ENCODE measurements at places on chromosomes 2 and 18. TPM values are rescaled to one million over a fixed set of nuclear protein-coding genes. Genes with fewer than 3 reads are reported as not detected.
A peak's percentile ranks its signal among the peaks of the same experiment; 100 is the strongest.

DNA sequence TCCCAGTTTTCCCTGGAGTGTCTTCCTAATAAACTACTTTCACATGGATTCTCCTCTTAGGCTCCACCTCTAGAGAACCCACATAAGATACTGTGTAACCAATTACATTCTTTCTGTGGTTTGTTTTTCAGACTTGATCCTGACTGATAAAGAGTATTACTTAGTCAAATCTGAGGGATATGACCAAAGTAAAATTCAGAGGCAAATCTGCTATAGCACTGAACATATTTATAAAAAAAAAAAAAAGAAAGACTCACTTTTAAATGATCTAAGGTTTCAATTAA lies 13.9 kb downstream of the CKAP2L start:
- no peak for DNase-seq

GRCh38 chr2:10977003-10977402 lies 65.3 kb downstream of the KCNF1 start:
- DNase-seq, result peak; percentile 18

DNA sequence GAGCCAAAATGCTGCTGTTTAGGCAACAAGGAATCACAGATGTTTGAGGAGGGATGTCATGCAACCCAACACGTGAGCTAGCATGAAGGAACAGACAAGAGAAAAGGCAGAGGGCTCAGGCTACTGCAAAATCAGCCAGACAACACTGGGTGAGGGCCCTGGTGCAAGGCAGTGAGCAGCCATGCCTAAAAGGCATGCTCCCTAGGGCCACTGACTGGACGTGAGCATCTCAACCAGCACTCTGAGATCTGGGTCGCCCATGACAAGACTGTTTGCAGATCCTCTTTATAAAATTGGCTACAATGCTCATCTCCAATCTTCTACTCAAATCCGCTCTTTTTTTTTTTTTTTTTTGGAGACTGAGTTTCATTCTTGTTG lies 49.1 kb downstream of the KIAA2012 start:
- DNase-seq, result no peak

DNA sequence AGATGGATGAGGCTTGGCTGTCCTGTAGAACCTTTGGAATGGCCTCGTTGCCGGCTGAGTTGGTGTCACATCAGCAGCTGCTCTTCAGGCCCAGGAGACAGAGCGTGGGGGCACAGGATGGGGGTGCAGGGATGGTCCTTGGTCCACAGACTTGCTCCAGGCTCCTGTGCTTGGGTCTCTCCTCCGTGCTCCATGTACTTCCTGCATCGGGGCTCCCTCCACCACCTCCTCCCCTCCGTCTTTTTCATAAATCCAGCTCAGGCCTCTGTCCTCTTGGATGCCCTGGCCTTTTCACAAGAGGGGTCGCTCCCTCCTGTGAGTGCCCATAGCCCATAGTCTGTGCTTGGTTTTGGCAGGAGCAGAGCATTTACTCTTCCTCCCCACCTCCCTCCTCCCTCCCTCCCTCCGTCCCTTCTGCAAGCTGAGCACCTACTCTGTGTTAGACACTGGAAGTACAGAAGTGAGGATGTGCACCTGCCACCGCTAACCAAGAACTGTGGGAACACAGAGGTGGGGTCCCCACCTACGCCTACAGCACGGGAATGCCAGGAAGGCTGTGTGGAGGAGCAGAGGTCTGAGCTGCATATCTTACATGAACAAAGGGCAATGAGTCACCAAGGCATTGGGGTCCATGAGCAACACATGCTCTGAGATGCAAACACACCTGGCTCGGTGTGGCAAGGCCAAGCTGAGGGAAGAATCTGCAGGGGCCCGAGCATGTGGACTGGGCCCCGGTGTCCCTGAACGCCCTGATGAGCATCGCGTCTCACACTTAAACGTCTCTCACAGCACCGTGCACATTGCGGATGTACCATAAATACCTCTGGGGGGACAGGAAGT lies 458.7 kb upstream of the HS6ST1 start:
- DNase-seq, result no peak

DNA sequence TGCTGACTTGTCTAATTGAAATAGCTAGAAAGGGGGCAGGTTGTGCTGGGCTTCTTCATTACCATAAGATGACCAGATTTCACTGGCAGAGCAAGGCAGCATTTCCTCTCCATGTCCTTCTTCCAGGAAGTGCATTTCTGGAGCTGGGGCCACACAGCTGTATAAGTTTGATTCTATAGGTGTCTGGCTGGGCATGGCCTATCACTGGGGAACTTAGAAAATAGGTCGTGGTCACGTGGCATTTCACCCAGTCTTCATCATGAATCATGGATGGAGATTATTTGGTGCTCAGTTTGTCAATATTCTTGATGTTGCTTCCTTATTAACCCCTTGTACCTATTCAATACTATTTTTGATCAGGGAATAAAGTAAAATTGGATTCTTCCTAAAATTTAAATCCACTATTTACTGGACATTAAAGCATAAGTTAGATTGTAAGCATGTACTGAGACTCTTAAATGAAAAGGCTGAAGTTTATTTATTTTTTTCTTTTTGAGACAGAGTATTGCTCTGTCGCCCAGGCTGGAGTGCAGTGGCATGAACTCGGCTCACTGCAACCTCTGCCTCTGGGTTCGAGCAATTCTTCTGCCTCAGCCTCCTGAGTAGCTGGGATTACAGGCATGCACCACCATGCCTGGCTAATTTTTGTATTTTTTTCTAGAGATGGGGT lies 49.5 kb upstream of the TMEM87B start:
- DNase-seq, result no peak

DNA sequence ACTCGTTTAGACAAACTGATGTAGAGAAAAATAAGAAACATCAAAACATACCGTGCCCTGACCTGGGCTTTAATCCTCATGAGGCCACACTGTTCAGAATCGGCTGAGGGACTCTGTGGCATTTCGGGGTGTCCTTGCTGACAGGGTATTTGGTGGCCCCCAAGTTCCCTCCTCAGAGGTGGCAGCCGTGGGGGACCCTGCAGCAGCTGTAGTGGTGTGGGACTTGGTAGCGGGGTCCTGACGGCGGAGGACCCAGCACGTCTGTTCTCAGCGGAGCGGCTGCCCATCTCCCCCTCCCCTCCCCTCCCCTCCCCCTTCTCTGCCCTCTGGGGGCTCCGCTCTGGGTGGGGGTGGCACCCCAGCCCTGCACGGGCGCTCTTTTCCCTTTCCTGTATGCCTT lies 18.4 kb downstream of the KCNG2 start:
- DNase-seq, result no peak

- DNase-seq, result no peak
Measured at GRCh38 chr18:47953471-47953931, 23.0 kb upstream of the SMAD2 start.

DNA sequence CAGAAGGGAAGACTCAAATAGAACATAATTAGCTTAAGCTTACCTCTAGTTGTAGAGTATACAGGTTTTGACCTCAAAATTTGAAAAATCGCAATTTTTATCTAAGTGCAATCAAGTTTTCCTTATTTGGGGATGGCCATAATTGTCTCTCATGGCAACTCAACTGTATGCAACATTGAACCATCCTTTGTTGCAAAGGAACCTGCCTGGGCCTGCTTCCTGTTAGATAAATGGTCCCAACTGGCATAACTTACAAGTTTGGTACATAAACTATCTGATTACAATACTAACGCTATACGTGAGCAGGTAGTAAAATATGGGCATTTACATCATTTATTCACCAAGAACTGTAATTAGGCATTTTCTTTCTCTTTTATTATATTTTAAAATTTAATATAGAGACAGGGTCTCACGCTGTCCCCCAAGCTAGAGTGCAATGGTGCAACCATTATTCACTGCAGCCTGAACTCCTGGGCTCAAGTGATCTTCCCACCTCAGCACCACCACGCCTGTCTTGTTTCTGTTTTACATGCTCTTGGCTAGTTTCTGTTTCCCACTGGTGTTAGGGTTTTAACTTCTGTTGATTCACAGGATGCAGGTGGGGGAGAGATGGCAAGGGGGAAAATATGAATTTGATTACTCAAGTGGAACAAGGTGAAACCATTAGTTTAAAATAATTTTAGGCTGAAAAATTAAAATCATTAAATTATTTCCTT lies 55.3 kb upstream of the B3GNT2 start:
- DNase-seq, result no peak

GRCh38 chr2:129070663-129071062 lies 752.0 kb upstream of the HS6ST1 start:
- DNase-seq, result no peak

- no peak for DNase-seq
Measured at GRCh38 chr2:231576465-231576864, 16.2 kb upstream of the TEX44 start.

DNA sequence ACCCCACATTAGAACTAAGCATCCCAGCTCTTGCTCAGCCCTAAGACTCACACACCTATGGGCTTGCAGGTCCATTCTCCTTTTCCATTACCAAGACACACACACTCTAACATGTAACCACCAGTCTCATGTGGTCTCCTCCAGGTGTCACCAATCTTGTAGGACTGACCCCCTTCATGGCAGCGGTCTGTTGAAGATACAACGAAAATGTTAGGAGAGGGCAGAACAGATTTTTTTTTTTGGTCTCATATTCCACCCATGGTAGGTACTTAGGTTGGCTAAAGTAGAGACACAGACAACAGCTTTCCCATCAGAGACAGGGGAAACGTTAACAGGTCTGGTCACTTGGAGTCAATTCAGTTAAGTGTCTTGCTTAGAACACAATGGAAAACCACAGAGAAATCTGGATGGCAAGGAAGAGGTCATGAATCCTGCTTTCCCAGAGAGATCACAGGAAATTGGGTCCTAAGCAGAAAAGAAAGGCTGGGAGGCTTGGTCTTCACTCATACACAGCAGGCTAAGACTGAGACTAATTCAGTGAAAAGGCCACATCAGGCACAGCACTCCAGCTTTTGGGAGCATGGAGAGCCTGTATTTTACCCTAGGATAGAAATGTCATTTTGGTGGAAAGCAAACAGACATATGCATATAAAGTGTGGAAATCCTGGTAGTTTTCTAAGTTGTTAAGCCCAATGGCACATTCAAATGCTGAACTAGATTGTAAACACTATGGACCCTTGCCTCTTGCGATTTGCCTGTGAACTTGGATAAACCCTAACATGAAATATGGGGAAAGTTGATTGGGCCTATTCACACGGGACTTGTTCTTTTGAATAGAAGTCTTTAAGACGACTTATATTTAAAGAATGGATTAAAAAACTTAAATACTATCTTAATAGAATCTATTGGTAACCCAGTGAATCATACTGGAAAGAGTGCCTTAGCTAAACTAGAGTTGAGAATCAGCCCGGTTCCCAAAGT lies 3.8 kb downstream of the FN1 start:
- no peak for DNase-seq

- DNase-seq, result no peak
Measured at GRCh38 chr2:146764301-146764700, 1080.5 kb upstream of the ACVR2A start.

- DNase-seq, result no peak
Measured at GRCh38 chr18:73683409-73684238, 464.0 kb downstream of the FBXO15 start.

DNA sequence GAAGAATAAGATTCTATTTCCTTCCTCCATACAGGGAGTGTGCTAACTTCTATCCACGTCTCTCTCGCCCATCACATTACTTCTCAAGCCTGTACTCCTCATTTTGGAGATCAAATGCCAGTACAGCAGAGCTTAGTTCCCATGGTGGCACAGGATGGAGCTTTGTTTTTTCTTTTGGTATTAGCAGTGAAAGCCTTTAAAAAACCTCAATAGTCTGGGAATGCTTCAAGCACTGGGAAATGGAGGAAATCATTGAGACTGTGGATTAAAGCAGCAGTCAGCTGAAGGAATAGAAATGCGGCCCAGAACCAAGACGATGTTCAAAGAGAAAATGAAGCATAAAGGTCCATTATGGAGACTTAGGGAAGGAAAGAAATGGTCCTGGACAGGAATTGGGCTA lies 102.3 kb downstream of the NRXN1 start:
- DNase-seq, result no peak

DNA sequence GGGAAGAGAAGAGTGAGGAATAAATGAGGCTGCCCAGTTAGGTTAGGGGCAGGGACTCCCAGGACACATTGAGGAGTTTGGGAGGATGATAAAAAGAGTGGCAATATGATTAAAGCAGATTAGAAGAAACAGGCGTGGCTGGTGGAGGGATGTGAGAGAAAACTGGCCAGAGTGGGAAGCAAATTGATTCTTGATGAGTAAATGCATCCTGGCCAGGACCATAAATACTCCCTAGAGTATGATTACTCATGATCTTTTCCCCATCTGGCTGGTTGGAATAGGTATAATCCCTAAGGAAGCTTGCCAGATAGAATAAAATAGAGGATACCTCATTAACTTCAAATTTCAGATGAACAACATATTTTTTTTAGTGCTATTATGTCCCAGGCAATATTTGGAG lies 21.5 kb upstream of the DAW1 start:
- no peak for DNase-seq

DNA sequence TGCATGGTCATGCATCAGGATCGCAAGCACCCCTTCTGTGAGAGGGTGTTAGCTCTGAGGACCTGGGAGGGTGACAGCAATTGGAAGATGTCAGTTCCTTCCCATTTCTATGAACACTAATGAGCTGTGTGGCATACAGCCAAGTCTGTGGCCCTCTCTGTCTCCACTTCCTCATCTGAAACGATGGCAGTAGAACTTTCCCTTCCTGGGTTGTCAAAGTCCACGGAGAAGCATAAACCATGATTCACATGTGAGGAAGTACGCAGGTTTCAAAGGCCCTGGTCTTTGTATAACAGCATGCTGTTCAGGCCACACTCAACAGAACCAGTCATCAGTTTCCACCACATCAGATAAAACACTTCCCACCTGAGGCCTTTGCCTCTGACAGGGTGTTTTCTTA lies 167.4 kb upstream of the RAB6C start:
- peak; percentile 88 for DNase-seq

DNA sequence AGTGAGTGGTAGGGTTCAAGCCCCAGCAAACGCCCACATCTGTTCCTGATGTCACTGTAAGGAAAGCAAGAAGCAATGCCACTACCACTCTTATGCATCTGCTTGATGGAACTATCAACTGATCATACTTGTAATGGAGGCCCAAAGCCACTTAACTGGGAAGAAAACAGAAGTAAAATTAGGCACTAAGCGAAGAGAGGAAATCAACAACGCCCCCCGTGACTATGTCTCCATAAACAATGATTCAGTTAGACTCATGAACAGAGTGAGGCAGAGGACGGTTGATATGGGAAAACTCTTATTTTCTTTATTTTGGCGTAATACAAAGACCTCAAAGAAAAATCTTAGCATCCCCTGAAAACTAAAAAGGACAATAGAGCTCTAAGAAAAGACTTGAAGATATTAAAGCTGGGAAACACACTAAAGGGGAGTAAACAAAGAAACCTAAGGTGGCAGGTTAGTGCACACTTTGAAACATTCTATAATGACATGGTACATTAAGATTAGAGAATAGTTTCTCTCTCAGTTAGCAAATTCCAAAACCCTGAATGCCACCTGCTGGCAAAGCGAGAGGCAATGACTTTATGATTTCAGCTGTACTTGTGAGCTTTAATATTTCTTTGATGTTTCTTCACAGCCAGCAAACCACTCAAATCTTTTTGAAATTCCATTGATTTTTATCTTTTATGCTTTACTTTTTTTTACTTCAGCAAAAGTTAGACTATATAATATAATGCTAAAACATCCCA lies 86.5 kb downstream of the LRP2 start:
- no peak for DNase-seq

Gene C2orf72
- total RNA-seq, result 42.6 TPM

Gene IFIH1
- 19.1 TPM for total RNA-seq

Gene MZT2B
- 244 TPM for total RNA-seq

Gene MAL
- 4.2 TPM for total RNA-seq

Gene HPCAL1
- 73.1 TPM for total RNA-seq

All from left colon (tissue), 2 donors.